CD4-positive, CD25-positive, alpha-beta regulatory T cell (primary cell): ENCODE measurements at places on chromosomes 2 and 18. TPM values are rescaled to one million over a fixed set of nuclear protein-coding genes. Genes with fewer than 3 reads are reported as not detected.

PLGLB2 gene
- not detected for total RNA-seq

WBP1 gene
- total RNA-seq = 79.5 TPM

MYO1B gene
- total RNA-seq = not detected

DNA sequence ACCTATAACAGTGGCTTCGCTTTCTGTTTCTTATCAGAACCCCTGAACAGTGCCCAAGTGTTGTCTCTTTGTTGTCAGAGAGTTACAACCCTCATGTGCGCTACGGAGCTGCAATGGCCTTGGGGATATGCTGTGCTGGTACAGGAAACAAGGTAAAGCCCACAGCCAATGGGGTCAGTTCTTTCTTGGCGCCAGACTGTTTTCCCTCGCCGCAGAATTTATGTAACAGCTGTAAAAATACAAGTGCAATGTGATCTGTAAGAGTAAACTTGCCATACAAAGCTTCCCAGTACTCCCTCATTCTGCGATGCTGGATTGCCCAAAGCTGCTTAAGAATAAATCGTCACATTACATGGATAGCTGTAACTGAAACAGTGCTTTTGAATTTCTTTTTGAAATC, 13.9 kb upstream of the HTR2B start:
- DNase-seq = no peak

DNA sequence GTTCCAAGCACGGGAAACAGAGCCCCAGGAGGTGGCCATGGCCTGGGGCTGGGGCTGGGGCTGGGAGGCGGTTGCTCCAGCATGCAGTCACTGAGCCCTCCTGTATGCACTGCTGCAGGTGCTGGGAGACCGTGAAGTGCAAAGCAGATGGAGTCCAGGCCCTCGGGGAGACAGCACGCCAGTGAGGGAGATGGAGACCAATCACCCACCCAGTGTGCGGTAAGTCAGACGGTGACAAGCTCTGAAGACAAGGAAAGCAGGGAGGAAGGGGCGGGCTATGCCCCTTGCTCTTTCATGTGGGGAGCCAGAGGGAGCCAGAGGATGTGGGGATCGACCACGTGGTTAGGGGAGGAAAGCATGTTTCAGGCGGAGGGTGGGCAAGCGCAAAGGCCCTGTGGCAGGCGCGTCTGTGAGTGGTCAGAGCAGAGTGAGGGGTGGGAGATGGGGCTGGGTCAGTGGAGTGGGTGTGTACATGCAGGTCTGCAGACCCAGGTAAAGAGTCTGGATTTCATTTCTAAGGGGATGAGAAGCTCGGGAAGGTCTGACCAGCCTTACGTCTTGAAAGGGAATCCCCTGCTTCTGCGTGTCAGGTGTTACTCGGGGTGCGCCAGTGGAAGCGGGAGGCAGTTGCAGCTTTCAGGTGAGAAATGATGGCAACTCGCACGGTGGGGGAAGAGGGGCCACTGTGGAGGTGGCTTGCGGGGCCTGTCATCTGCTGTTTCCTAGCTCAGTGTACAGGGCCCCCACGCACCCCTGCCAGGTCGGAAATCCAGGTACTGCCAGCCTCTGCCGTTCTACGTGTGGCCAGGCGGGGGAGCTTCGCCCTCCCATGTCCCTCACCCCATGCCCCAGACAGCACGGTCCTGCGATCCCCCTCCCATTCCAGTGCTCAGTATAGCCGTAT, 19.4 kb downstream of the RRM2 start:
- no peak for DNase-seq

DNA sequence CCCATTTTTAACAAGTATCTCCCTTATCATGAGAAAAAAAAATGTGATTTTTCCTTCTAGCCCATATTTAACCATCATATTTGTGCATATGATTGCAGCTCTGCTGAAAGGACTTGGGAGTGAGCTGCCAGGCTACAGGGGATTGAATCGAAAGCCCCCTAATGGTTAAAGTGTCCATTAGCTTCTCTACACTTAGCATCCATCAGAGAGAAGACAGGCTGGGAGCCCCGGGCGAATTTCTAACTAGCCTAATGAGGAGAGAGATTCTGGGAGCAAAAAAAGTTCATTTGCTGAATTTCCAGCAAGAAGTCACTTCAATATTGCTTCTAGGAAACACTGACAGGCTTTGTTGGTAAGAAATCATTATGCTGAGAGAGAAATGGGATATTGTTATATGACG, 848.8 kb downstream of the TDRD15 start:
- DNase-seq = no peak

DNA sequence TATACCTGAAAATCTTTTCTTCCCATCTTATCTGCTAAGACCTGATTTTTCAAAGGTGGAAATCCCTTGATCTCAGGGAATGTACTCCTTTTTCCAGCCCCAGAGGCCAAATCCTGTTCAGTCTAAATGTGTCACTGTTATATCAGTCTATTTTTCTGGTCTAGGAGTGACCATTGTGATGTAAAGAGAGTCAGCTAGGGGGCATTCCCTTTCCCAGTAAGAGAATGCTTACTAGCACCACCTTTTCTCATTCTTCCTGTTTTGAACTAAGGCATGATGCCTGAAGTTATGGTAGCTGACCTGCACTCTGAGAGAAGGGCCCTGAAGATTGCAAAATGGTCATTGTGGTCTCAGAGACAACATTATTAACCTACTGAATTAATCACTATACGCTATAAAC, 124.1 kb upstream of the XIRP2 start:
- DNase-seq = no peak

BOLL gene
- not detected for total RNA-seq

GRCh38 chr2:209988010-209988409, 14.4 kb upstream of the RPE start:
- no peak for DNase-seq

OSBPL6 gene
- not detected for total RNA-seq

DNA sequence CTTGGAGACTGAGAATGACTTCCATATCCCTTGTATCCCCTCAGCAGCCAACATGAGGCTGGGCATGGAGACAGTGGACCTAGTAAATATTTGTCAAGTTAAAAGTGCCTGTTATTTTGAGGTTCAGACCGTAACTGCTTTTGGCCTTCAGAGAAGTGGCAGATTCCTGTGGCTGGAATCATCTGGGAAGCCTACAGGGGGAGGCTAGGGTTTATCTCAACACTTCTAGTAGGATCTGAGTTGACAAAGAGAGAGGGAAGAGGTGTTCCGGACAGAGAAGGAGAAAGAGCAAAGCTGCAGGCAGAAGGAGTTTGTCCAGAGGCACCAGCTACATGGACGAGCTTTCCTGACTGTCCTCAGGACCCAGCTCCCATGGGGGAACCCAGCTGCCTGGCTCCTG, 27.0 kb downstream of the SLC14A2 start:
- DNase-seq = no peak

GRCh38 chr2:111983478-111984212, 71.4 kb upstream of the TMEM87B start:
- no peak for DNase-seq

DNA sequence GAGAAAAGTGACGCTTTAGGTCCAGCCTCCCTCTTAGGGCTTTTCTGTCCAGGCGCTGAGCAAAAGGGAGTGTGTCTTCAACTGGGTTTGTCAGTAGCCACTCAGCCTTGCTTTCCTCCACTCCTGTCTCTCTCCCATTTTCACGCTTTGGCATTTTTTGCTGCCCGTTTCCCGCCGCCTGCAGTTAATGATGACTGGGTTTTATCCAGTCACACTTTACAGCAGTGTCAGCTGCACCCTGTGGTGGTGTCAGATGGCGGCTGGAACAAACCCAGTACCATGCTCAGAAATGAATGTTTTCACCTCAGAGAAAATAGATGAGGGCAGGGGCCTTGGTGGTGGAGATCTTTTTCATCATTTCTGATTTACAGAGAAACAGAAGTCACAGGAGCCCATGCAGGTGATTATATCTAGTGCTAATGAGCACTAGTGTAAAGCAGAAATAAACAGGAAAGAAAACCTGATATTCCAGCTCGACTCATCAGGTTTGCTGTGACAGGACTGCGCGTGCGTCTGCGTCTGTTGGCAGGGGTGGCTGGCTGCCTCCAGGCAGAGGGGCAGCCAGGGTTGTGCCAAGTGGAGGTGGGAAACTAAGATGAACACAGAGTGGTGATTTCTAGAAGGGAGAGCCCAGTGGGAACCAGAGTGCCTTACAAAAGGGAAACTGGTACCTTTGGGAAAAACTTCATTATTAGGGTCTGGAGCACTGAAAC, 139.9 kb downstream of the TANC1 start:
- DNase-seq = no peak

DNA sequence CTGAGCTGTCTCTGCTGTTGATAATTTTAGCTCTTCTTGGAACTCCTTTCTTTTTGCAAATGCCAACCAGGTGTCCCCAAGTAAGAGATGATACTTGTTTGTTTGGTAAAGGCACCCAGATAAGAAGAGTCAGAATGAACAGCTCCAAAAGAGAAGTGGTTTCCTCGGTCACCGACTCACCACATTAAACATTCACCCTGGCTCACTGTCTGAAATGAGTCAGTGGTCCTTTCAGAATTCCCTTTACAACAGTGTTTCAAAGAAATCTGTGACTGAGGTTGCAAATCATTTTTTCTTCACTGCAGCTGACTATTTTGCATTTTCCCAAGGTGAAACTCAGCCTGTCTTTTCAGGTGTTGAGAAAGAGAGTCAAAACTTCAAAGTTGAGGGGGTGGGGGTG, 16.2 kb upstream of the CXCR4 start:
- peak; percentile 53 for DNase-seq

GRCh38 chr2:49686291-49686690, 532.0 kb upstream of the FSHR start:
- DNase-seq = no peak

DNA sequence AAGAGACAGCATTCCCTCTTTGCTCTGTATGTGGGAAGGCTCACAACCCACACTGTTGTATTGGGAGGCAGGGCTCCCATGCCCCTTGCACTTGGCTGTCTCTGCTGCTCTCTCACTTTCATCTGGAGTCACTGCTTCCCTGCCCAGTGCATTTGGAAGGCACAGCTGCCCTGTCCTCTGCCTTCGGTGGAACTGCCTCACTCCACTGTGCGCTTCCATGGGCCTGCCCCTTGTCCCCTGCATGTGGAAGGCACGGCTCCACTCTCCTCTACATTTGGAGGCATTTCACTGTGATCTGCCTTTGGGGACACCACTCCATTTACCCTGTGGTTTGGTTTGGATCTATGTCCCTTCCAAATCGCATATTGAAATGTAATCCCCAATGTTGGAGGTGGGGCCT, 9.1 kb upstream of the PROM2 start:
- DNase-seq = no peak

DNA sequence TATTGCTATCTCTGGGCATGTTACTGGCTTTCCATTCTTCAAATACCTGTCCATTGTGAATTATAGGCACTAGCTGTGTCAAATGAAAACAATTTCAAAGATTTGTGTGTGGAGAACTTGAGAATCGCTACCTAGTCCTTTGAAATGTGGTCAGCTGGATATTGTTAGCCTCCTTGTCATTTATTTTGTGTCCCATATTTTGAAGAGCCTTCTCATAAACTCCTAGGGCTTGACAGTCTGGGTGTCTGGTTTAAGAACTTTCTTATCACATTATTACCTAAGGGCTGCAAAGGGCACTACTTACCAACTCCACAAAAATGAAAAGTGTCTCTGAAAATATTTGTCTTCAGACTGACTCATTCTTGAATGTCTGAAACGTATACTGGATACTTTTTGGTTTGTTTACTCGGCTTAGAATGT, 50.2 kb downstream of the COL4A3 start:
- no peak for DNase-seq

IL37 gene
- total RNA-seq = not detected

DNA sequence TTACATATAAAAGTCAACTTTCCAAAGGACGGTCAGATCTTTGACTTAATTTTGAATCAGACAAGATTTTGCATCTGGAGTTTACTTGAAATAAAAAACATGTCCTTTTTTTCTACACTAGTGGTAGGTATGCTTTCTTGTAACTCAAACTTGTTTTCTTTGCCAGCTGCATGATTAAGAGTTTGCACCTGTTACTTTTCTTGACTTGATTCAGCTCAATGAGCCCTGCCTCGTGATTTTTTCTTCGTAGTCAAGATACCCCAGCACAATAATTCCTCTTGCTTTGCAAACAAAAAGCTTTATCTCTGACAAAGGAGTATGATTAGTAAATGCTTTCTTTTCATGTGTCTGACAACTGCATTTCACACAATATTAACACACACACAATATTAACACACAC, 82.3 kb downstream of the FBXO15 start:
- DNase-seq = peak; percentile 77

- DNase-seq = no peak
Observed at GRCh38 chr2:128585706-128586105, 267.0 kb upstream of the HS6ST1 start.

ERICH2 gene
- not detected for total RNA-seq

- DNase-seq = no peak
Observed at GRCh38 chr2:96106991-96107707, 9.2 kb downstream of the ADRA2B start.

FKBP7 gene
- 0.59 TPM for total RNA-seq

DNA sequence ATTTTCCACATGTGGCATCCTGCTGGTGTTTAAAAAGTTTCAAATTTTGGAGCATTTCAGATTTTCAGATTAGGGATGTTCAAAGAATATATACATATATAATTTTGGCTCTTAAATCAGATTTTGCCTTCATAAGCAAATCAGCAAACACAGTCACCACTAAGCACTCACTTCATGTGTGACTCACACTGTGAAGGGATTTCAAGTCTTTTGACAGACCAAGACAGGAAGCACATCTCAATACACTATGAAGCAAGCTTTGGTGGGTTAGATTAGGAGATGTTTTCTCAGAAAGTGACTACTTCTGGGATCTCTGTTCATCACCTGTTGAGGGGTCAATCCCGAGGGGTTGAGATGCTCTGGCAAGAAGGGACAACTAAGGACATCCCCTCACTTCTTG, 227.8 kb upstream of the RBBP8 start:
- no peak for DNase-seq

- DNase-seq = no peak
Observed at GRCh38 chr2:11833601-11834000, 87.2 kb downstream of the LPIN1 start.

DNA sequence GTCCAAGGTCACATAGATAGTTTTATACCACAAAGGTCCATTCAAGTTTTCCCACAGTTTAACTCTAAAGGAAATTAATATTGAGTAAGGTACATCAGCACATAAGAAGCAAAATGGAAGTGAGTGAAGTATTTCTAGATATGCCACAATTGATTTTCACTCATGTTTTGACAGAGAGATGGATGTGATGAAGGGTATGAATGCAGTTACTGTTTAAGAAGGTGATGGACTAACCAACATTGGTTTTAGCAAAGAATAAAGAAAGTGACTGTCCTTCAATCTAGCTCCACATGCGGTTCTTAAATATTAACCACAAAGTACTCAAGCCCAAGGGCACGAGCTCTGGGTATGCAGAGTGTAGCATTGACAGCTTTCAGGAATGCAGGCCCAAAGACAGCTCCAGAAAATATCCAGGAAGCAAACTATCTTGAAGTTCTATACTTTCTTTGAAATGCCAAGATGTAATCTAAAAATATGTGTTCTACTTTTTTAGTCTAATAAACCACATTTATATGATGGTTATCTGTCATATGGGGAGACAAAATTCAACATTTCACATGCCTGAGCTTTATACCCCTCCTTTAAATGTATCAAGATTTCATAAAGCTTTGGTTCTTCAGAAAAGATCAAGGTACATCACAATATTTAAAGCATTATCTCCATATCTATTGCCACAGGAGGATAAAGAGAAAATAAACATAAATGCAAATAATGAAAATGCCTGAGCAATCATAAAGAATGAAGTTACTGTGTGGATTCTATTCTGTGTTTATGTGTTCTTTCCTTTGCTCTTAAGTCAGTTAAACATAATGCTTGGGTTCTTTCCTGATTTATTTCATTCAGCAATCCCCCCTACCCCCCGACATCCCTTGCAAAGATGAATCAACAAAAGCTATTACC, 6.7 kb upstream of the SCN1A start:
- DNase-seq = no peak
